ENCODE measurements at places on chromosomes 3 and 15.

DNA sequence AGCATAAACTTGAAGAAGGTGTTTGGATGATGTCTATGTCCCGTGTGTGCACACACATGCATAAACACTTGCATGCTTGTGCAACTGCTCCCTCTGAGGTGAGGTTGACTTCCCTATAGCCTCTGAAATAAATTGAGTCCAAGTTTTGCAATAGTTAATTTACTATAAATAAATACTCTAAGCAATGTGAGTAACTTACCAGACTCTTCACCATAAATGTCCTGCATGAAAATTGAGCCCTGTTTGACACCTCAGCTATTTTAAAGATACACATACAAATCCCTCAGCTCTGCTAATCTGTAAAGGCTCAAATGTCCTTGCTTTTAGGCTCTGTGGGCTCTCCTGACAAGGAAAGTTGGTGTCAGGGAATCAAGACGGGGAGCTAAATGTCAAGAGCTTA is 37.1 kb downstream of the GJD2 start:
- no peak for DNase-seq

DNA sequence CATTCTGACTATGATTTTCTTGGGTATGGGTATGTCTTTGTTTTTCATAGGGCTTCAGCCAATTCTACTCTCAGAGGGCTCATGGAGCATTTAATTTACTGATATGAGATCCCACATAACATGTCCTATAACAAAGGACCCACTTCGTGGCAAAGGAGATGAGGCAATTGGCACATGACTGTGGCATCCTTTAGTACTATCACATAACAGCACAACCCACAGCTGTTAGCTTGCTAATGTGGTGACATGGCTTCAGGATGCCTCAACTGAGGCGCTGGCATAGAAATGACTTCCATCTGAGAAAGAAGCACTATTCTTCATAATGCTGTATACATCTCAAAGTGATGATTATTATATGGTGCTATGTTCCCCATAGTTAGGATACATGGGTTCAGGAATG is 48.1 kb upstream of the RFX7 start:
- no peak for DNase-seq

- DNase-seq: no peak
These were observed 124.0 kb upstream of the PLXNA1 start for GRCh38 chr3:126858887-126859286.

DNA sequence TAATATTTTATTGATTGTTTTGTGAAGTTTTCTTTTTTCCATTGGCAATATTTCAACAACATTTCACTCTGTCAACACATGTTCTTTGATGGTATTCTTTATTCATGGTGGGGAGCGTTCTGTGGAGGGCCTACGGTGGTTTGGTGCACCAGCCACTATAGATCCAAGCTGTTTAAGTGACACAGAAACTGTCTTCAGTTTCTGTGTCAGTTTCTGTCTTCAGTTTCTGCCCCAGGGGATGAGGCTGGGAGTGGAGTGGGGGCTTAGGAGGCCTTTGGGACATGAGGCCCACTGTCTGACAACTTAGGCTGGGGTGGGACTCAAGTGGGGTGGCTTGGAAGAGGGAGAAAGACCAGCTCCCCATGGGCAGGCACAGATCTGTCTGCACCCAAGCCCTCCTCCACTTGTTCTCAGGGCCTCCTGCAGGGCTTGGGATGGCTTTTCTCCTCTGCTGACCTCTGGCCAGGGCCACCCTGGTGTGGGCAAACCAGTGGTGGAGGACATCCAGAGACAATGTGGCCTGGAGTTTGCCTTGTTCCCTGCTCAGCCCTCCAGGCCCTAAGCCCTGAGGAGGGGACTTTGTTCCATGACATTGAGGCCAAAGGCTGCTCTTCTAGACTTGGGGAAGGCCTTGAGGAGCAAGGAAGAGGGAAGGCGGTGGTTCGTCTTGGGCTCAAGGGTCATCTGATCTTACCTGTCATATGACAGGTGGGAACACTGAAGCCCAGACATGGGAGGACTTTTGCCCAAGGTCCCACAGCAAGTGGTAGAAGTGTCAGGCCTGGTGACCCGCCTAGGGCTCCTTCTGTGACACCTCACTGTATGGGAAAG is 60.3 kb upstream of the SMAD6 start:
- no peak for DNase-seq

- no peak for DNase-seq
These were observed 31.8 kb downstream of the CYP8B1 start for GRCh38 chr3:42843713-42844411.

GRCh38 chr3:72658466-72659100 is 189.7 kb downstream of the SHQ1 start:
- DNase-seq: no peak

DNA sequence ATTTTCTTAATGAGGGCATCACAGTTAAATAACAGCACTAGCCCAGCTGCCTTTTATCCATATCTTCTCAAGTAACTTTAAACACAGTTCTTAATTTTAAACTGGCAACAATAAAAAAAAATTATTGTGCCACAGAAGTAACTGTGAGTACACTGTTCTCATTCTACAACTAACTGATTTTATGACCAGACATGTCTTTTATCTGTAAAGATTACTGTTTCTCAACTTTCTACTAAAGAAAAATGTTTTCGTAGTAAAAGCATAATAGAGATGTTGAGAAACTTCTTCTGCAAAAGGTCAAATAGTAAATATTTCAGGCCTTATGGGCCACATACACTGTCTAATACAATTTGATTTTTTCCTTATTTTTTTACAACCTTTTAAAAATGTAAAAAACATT is 32.0 kb downstream of the PLOD2 start:
- no peak for DNase-seq

DNA sequence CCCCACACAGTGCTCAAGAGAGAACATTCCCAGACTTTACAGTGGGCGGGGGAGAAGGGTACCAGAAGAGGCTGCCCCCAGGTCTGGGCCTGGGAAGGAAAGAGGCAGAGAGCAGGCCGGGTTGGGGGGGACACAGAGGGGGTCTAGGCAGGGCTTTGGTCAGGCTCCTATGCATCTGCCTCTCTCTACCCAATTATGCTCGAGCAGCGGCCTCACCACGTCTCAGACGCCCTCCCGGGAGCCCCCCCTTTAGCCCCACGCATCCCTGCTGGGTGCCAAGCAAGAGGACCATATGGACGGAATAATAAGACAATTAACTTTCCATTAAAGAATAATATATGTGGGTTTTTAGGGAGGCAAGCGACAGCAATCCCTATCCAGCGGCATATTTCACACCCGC is 32.8 kb downstream of the CACNA2D2 start:
- no peak for DNase-seq

DNA sequence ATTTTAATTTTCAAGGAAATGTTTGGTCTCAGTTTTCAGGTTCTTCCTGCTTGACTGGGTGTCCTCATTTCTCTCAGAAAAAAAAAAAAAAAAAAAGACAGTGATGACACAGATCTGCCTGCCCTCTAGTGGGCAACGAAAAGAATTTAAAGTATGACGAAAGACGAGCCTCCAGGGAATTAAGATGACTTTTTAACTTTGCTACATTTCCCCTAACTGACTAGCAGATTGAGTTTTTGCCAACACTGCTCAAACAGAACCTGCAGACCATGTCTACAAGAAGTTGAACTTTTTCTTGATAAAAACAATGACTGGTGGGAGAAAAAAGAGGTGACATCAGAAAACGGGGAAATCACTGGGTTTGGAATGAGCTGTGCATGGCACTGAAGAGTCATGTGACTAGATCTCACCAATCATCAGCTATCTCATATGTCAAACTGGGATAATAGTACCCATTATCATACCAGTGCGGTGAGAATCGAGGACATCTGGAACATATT is 40.8 kb downstream of the EOMES start:
- DNase-seq: peak; percentile 94

- DNase-seq: no peak
These were observed 9.8 kb upstream of the RHCG start for GRCh38 chr15:89506026-89506686.

GRCh38 chr3:194906229-194906629 is 220.5 kb downstream of the FAM43A start:
- DNase-seq: no peak

GRCh38 chr3:98213276-98213675 is 46.8 kb downstream of the OR5H15 start:
- no peak for DNase-seq

DNA sequence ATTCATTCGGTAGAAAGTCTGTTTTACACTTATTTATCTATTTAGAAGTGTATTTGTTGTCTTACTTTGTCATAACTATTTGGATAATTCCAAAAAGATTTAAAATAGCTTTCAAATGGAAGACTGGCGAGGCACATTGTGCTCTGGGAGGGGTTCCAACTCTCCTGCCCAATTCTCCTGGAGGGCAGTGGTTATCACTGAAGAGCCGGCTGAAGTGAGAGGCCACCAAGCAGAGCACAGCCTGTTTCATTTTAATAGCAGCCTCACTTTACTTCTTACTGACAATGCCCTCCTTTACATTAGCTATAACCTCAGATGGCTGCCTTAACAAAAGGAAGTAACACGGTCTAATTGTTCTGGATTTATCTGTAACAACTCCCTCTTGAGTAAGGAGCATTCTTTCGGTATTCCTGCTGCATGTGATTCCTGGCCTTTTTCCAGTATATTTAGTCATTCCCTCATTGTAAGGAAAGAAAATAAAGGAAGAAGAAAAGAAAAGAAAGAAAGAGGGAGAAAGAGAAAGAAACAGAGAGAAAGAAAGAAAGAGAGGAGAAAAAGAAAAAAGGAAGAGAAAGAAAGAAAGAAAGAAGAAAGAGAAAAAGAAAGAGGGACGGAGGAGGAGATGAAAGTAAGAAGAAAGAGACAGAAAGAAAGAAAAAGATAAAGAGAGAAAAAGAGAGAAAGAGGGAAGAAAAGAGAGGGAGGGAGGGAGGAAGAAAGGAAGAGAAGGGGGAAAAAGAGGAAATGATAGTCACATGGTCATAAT is 339.8 kb upstream of the WNT5A start:
- no peak for DNase-seq

DNA sequence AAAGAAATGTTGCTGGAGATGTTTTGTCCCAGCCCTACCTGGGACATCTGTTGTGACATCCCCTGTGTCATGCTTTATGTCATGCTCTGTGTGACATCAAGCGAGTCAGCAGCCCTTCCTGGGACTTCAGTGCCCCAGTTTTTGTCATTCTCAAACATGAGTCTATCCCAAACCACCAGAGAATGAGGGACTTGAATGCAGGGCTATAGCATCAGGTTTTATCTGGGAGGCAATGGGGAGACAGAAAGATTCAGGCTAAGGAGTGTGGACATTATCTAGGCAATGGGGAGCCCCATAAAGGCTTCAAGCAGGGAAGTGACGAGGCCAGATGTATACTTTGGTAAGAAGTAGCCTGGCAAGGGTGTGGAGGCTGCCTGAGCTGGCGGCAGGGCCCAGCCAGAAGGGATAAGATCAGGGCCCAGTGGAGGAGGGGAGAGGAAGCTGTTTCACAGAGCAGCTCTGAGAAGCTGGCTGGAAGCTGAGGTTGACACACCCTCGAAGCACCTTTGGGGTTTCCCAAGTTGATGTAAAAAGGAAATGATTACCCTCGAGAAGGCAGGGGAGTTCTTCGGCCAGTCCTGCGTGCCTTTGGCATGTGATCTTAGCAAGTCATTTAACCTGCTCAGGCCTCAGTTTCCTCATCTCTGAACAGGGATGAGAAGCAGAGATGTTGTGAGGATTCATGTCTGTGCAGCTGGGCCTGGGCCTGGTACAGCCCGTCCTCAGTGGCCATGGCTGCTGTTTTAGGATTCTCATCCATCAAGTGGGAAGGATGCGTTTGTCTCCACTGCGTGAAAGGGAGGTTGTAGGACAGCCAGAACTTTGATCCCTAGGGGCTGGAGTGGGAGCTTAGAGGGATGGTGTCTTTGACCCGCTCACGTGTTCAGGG is 34.3 kb downstream of the IRAK2 start:
- no peak for DNase-seq

DNA sequence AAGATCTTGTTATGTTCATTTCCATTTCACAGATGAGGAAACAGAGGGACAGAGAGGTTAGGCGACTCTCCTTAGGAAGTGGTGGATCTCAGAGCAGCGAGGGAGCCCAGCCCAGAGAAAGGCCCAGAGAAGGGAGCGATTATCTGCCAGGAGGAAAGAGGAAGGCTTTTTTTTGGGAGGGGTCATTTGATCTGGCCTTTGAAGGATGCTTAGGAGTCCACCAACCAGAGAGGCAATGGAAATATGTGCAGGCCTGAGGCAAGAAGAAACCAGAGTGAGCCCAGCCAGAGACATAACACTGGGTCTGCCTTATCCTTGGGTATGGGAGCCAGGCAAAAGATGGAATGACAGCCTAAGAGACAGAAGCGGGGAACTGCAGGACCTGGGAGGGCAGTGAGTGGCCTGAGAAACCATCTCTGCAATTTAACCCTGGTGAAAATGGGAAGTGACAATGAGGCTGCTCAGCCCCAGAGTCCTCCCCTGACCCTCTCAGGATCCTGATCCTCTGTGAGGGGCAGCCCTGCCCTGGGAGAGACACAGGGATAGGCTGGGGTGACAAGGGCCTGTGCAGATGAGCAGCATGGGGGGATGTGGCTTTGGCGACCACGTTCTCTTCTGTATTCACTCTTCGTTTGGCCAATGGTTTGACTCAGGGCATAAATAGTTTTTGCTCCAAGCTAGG is 163.2 kb downstream of the WNT7A start:
- no peak for DNase-seq

- DNase-seq: no peak
These were observed 116.7 kb downstream of the FHIT start for GRCh38 chr3:61134532-61134931.

DNA sequence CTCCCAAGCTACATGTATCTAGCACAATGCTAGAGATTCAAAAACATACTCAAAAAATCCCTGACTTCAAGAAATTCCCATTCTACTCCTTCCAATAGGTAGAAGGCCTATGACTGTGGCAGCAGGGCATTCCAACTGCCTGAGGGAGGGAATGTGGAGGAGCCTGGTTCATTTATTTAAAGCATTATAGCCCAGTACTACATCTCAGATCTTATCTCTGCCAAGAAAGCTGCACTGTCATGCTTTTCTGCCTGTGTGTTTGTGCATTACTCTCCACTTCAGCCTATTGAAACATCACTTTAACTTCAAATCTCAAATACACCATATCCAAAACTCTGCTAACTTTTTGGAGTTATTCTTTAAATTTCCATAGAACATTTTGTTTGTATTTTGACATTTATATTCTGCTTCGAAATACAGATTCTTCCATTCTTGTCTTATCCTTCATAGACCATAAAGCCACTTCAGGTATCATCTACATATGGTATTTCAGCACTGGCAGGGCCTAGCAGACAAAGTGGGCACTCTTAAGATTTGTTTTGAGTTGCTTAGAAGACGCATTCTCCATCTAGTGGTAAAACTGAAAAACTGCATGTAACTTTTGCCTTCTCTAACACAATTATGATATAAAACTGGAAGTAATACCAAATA is 59.1 kb upstream of the NEDD4 start:
- DNase-seq: peak; percentile 21

GRCh38 chr3:139836698-139837464 is 98.1 kb upstream of the CLSTN2 start:
- DNase-seq: peak; percentile 49

GRCh38 chr3:195897853-195898415 is 10.4 kb downstream of the TNK2 start:
- DNase-seq: no peak

GRCh38 chr15:89406218-89406939 is 71.8 kb upstream of the POLG start:
- no peak for DNase-seq

- peak; percentile 24 for DNase-seq
These were observed 18.9 kb upstream of the TGM5 start for GRCh38 chr15:43285609-43286037.

GRCh38 chr3:147173257-147173656 is 233.1 kb downstream of the ZIC4 start:
- DNase-seq: no peak

Data from NCI-H2029 treated with DMSO at 0.1 percent for 48 hours (cell line).